CD4-positive, alpha-beta T cell treated with Interleukin-21 for 1 hour (primary cell): ENCODE measurements at places on chromosomes 16 and 17.

GRCh38 chr16:2244926-2245795 lies 6.2 kb downstream of the ECI1 start:
- no peak for DNase-seq

DNA sequence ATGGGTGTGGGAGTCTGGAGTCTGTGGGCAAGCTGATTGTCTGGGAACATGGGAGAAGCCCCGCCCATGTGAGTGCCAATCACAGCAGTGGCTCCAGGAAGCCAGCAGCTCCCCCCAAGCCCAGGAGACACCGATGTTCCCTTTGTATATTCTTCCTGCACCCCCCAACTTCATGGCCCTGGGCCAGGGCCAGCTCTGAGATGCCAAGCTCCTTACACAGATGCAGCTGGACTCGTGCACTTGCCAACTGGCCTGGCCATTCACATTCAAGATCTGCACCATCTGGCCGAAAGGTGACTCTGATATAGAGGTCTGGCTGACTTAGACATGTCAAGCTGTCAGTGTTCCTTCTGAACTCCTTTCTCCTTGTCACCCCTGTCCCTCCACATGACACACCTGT lies 50.5 kb downstream of the CACNG5 start:
- DNase-seq: no peak

GRCh38 chr16:22324787-22325597 lies 27.8 kb downstream of the POLR3E start:
- DNase-seq: no peak

DNA sequence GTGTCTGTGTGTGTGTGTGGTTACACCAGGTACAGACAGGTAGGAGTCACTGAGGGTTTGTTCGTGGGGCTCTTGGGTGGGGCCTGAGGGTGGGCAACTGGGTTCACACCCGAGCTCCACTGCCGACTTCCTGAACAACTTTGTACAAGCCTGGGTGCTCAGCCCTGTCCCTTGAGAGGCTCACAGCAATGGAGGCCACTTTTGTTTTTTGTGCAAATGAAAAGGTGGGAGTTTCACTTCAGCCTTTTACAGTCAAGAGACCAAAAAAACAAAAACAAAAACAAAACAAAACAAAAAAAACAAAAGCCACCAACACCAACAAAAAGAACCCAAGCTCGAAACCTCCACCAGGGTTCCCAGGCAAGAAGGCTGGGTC lies 2.4 kb downstream of the RHBDF2 start:
- DNase-seq: peak; percentile 22

GRCh38 chr17:66416207-66416940 lies 114.0 kb downstream of the PRKCA start:
- no peak for DNase-seq
